ENCODE measurements at places on chromosomes 1 and 21. TPM values are rescaled to one million over a fixed set of nuclear protein-coding genes. Genes with fewer than 3 reads are reported as not detected.

The KCNE2 gene
- total RNA-seq, result 0.72 TPM

DNA sequence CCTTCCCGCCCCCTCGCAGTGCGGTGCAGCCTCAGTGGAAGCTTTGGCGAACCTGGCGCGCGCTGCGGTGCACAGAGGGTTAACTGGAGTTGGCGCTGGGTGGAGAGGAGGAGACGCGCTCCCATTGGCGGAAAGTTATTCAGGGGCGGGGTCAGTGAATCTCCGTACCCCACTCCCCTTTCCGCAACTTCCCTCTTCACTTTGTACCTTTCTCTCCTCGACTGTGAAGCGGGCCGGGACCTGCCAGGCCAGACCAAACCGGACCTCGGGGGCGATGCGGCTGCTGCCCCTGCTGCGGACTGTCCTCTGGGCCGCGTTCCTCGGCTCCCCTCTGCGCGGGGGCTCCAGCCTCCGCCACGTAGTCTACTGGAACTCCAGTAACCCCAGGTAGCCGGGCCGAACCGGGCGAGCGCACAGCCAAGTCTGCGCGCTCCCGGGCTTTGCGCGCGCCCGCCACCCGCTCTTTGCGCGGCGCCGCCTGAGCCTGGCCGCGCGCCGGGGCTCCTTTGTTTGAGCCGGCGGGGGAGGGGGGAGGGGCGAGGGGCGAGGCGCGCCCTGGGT lies at the start of gene EFNA4:
Gene EFNA4 (plus strand): TSS at position 191 of the 561 bp plus-strand sequence. CDS start 84 bp downstream, at position 275.
- peak; percentile 91 for DNase-seq

The HES5 gene
- not detected for total RNA-seq

DNA sequence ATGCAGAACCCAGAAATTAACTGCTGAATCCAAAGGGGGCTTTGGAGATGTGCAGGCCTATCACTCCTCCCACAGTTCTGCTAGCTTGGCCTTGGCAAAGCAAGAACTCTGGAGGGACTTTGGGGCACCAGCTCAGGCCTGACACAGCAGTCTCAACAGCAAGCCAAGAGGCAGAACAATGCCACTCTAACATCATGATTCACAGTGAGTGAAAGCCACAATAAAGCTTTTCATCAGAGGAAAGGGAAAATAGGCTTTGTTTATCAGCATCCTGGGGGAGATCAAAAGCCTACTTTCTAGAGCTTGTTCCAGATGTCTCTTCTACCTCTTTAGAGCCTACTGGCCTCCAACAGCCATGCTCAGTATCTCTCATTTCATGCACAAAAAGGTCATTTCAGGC lies 283.4 kb downstream of the KCNH1 start:
- DNase-seq, result no peak

The AMY1C gene
- total RNA-seq, result not detected

The CD1D gene
- 4.6 TPM for total RNA-seq

- no peak for DNase-seq
Observed at GRCh38 chr1:161432091-161432490, 64.4 kb upstream of the CFAP126 start.

- peak; percentile 85 for DNase-seq
Observed at GRCh38 chr21:45894450-45894825, 87.1 kb upstream of the COL6A1 start.

- no peak for DNase-seq
Observed at GRCh38 chr1:36225283-36225899, 1.1 kb downstream of the THRAP3 start.

DNA sequence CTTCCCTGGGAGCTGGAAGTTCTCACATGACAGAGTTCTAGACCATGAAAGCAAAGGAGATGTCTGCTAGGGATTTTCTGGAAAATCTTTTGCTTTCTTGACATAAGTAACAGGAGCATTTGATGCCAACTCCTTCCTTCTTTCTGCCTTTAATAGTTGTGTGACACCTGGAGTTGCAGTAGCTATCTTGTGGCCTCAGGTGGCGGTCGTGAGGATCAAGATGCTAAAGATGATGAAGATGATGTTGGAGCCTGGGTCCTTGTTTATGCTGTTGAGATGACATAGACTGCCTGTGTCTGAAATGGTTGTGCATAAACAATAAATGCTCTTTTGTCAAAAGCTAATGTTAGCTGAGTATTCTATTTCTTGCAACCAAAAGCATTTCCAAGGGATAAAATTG lies 32.7 kb upstream of the KIRREL1 start:
- no peak for DNase-seq
